ENCODE measurements at places on chromosomes 7 and 10. TPM values are rescaled to one million over a fixed set of nuclear protein-coding genes. Genes with fewer than 3 reads are reported as not detected.

Gene CRPPA
- total RNA-seq: 1.8 TPM

Gene DDC
- total RNA-seq: not detected

Gene VPS50
- 23.3 TPM for total RNA-seq

Gene NODAL
- total RNA-seq: not detected

Gene ZDHHC6
- 23.6 TPM for total RNA-seq

DNA sequence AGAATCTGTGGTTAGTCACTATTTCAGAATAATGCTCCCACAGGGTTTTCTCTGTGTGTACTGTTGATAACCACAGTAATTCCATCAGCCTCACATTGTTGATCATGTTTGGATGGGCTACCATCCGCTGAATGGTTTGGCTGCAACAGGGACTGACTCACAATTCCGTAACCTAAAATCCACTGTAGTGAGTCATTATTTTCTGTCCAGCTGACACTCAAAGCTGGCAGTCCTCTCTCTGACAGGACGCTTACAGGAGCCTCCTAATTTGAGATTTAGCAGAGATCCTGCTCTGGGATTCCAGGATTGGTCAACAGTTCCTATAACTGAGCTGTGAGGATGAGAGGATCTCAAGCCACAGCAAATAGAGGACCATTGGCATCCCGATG lies 32.7 kb downstream of the VWA2 start:
- no peaks in the 10 kb centered on the region for H3K36me3 ChIP-seq
- peaks cover 10% of the 10 kb centered on the region for H3K27me3 ChIP-seq
- peak; percentile 95 for DNase-seq
- peaks cover 15% of the 10 kb centered on the region for H3K4me1 ChIP-seq

DNA sequence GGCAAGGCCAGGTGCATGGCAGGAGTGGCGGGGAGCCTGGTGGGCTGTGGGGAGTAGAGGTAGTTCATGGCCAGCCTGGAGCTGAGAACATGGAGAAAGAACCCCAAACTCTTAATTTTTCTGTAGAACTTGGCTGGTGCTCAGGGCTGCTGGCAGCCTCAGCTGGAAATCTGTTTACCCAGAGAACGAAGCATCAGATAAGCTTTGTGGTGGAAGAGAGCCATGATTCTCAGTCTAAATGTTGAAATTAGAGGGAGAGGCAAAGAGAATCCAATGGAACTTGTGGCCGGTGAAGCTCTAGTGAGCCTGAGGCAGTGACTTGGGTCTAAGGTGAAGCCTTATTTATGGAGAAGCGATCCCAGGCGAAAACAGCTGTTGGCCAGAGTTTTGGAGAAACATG lies 126.4 kb downstream of the CCDC3 start:
- H3K36me3 ChIP-seq: no peaks in the 10 kb centered on the region
- no peak for DNase-seq
- no peak overlapping the region for H3K4me3 ChIP-seq

DNA sequence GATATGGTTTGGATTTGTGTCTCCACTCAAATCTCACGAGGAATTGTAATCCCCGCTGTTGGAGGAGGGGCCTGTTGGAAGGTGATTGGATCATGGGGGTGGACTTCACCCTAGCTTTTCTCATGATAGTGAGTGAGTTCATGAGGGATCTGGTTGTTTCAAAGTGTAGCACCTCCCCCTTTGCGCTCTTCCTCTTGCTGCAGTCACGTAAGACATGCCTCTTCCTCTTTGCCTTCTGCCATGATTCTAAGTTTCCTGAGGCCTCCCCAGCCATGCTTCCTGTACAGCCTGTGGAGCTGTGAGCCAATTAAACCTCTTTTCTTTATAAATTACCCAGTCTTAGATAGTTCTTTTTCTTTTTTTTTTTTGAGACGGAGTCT lies 17.1 kb downstream of the CDNF start:
- H3K27me3 ChIP-seq: no peaks in the 10 kb centered on the region
- no peak overlapping the region for H3K27ac ChIP-seq
- DNase-seq: no peak
- peaks cover 12% of the 10 kb centered on the region for H3K4me1 ChIP-seq
- no peaks in the 10 kb centered on the region for H3K36me3 ChIP-seq
- H3K4me3 ChIP-seq: no peak overlapping the region

DNA sequence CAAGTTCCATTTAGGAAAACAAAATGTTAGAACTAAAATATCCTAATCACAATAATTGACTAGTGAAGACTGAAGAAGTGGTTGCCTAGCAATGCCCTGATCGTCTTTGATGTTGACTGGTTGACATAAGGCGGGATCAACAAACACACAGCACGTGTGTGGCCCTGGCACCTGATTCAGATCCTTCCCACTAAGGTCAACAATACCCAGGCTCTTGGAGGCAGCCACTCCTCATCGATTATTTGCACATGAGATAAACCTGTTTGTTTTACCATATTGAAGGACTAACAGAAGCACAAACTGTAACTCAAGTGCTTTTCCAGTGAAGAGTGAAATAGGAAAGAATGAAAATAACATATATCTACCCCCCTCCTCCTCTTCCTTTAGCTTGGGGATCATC lies 15.6 kb downstream of the FANK1 start:
- H3K27me3 ChIP-seq: no peaks in the 10 kb centered on the region
- no peak overlapping the region for H3K4me3 ChIP-seq
- H3K27ac ChIP-seq: no peak overlapping the region

DNA sequence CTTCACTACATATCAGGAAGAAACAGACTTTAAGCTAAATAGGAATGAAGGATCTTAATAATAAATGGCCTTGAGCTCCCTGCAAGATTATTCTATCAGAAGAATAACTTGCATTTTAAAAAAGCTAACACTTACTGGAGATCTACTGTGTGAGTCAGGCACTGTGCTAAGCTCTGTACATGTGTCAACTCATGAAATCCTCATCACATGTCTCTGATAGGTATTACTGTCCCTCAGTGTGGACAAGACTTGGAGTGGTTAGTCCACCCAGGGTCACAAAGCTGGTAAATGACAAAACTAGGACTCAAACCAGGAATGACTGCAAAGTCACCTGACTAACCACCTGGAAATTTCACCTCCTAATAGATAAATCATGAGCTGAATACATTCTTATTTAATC lies 57.1 kb upstream of the KCTD7 start:
- DNase-seq: peak; percentile 23
- no peaks in the 10 kb centered on the region for H3K27me3 ChIP-seq
- H3K4me3 ChIP-seq: no peak overlapping the region
- no peak overlapping the region for H3K27ac ChIP-seq

DNA sequence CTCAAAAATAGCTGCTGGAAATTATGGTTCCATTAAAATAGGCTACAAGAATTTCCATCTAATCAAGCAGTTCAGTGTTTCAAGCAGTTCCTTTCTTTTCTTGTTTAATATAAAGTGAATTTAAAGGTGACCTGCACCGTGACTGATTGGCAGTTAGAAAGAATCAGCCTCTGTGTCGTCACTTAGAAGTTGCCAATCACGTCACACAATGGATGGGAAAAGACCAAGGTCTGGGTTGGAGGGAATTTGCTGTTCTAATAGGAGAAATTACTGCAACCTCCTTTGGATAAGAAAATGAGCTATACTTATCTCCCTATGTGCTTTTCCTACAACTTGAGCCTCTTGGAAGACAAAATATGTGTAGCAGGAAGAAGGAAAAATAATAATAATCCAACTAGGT lies 219.4 kb upstream of the KMT2E start:
- no peak for DNase-seq
- H3K36me3 ChIP-seq: no peaks in the 10 kb centered on the region
- no peaks in the 10 kb centered on the region for H3K4me1 ChIP-seq
- no peak overlapping the region for H3K27ac ChIP-seq
- no peak overlapping the region for H3K4me3 ChIP-seq
